IPS DF 6.9 (cell line): ENCODE measurements at places on chromosomes 5 and 9.

DNA sequence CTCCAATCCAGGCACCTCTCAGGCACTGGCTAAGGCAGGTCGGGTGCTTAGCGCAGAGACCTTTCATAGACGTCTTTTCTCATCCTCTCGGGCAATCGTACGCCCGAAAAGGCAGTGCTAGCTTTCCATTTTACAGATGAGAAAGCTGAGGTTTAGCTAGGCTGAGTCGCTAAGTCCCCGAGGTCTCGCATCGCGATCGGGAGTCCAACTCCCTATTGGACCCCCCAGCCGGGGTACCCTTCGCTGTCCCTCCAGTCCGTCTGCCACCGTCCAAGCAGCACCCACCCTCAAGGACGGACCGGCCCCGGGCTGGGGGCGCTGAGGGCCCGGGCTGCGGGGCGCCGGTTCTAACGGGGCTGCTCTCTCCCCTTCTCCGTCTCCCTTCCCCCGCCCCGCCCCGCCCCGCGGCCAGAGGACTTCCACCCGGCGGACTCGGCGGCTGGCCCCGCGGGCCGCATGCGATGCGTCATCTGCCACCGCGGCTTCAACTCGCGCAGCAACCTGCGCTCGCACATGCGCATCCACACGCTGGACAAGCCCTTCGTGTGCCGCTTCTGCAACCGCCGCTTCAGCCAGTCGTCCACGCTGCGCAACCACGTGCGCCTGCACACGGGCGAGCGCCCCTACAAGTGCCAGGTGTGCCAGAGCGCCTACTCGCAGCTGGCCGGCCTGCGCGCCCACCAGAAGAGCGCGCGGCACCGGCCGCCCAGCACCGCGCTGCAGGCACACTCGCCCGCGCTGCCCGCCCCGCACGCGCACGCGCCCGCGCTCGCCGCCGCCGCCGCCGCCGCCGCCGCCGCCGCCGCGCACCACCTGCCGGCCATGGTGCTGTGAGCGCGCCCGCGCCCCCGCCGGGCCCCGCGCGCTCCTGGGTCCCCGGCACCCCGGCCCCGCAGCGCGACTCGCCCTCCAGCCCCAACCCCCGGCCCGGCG, 12.5 kb upstream of the EXOSC2 start:
- DNase-seq: no peak

- no peak for DNase-seq
These were observed 267.7 kb upstream of the ACTBL2 start for GRCh38 chr5:57750282-57750681.

- DNase-seq: no peak
These were observed 26.1 kb upstream of the SLC28A3 start for GRCh38 chr9:84366683-84367082.

DNA sequence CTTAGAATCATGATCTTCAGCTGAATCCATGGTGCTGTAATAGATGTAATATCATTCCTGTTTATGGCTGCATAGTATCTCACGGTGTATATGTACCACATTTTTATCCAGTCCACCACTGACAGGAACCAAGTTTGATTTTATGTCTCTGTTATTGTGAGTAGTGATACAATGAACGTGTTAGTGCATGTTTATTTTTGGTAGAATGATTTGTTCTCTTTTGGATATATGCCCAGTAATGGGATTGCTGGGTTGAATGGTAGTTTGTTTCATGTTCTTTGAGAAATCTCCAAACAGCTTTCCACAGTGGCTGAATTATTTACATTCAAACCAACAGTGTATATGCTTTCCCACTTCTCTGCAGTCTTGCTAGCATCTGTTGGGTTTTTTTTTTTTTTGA, 175.1 kb upstream of the CDH10 start:
- no peak for DNase-seq

GRCh38 chr9:96214635-96215034, 87.3 kb downstream of the HSD17B3 start:
- no peak for DNase-seq

DNA sequence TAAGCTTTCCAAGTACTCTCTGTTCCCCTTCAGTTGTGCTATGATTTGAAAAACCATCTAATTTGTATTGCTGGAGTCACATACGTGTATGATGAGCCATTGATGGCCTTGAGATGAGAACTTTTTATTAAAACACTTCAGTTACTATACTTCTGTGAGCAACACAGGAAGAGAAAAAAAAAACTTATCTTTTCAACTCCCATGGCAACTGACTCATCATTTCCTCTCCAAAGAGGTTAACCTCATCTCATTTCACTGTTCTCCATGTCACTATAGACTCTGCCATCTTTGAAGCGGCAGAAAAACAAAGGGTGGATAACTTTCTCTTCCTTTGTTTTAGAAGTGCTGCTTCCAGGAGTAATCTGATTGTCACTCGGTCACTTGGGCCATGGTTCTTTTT, 104.3 kb upstream of the PCSK1 start:
- no peak for DNase-seq

- DNase-seq: no peak
These were observed 178.3 kb downstream of the AOPEP start for GRCh38 chr9:94904806-94905205.

DNA sequence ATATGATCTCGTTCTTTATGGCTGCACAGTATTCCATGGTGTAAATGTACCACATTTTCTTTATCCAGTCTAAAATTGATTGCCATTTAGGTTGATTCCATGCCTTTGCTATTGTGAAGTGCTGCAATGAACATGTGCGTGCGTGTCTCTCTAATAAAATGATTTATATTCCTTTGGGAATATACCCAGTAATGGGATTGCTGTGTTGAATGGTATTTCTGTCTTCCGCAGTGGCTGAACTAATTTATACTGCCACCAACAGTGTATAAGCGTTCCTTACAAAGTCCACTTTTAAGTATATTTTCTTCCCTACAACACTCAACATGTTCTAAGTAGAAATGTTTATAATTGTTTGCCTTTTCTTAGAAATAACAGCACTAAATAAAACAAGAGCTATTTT, 521.9 kb downstream of the DTWD2 start:
- no peak for DNase-seq

DNA sequence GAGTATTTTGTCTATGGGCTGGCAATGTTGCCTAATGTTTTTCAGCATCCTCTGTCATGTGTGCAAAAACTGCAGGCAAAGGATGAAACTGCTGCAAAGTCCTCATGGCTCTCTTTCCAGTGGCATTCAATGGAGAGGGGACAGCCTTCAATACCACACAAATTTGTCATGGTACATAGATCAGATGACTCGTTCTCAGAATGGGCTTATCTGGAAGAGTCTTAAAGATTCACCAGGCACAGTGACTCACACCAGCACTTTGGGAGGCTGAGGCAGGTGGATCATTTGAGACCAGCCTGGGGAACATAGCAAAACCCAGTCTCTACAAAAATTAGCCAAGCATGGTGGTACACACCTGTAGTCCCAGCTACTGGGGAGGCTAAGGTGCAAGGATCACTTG, 5.3 kb downstream of the CDKN2AIPNL start:
- DNase-seq: no peak

DNA sequence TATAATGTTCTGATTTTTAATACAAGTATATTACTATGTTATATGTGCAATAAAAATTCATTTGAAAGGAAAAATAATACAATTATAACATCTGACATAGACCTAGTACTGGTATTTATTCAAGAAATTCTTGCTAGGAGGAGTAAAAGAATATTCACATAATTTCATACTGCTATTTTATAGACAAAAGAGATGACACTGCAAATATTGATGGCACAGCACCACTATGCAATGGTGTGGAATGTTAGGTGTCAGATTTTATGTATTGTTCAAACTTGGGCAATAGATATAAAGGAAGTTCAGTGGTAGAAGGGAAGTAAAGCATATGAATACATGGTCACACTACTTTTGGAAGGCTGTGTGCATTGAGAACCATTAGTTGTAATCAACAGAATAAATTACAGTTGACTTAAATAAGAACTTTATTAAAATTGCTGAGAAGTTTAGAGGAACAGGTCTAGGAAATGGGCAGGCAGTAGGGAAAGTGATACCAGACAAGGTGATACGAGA, 143.9 kb downstream of the OR2K2 start:
- no peak for DNase-seq

DNA sequence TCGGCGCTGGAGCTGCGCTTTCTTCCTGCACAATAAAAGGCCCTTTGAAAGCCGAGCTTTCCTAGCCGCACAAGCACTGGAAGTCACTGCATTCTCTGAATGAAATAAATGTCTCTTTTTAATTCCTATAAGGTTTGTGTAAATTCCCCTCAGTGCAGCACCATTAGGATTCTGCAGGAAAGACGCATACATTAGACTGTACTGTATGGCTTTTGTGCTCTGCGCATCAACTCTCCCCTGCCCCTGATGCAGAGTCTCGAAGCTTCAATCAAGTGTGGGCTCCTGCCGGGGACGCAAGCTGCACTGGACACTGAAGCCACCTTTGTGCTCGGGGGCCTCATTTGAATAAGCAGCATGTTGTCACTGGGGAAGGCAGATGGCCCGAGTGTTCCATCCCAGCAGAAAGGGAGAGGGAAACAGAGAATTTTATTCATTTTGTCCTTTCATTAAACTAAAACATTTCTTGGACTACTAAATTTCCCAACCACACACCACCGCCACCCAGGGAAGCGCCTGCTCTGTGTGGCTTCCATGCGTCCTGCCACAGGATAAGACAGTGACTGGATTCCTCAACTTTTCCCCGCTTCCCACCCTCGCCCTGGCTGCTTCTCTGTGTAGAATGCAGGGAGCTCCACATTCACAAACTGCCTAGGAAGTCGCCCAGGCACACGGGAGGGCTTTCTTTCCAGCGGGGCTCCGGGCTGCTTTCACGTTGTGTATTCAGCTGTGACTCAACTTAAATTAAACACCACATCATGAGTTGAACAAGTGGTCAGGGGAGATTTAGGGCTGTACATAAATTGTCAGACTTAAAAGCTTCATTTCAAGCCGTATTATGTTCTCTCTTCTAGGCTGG, 635.4 kb downstream of the IRX1 start:
- no peak for DNase-seq

- DNase-seq: no peak
These were observed 29.8 kb downstream of the MYO10 start for GRCh38 chr5:16906255-16906654.

- DNase-seq: no peak
These were observed 181.8 kb downstream of the GADD45G start for GRCh38 chr9:89786655-89787054.

DNA sequence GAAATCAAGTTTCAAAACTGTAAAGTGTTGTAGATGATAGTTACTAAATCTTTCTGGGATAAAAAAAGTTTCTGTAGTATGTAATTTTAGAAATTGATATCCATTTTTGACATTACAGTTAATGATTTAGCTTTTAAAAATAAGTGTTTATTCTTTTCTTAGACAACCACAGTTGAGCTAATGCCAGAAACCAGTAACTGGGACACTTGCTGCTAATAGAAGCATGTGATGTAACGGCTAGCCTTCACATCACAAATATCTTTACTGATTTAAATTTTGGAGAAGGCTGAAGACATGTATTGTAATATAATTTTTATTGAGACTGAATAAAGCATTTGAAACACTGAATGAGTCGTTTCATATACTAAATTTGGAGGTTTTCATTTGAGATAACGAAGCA, 18.8 kb downstream of the CSNK1G3 start:
- no peak for DNase-seq

DNA sequence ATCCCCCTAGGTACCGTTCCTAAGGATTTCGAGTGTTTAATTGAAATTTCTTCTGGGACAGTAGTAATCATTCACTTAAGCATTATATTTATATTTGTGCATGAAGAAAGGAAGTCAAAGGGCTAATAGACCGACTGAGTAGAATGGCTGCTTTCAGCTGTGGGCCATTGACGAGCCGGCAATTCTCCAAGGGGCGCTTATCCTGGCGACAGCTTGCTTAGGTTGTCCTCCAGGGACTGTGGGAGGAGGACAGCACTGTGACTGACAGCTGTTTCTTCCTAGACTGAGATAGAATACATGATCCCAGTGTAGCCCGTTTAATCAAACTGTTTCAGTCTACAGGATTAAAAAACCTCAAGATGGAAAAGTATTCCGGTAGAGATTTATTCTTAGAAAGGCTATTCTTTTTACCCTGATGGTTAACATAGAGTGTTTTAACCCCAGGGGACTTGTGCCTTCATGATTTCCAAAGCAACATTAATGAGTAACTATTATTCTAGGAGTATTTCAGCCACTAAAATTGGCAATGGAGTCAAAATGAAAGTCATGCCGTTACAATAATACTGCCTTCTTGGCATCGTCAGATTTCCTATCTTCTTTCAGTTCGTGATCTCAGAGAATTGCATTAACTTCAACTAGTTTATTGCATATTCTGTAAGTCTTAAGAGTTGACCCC, 943.1 kb upstream of the WWC1 start:
- no peak for DNase-seq
